ENCODE measurements at places on chromosomes 6 and 20.

DNA sequence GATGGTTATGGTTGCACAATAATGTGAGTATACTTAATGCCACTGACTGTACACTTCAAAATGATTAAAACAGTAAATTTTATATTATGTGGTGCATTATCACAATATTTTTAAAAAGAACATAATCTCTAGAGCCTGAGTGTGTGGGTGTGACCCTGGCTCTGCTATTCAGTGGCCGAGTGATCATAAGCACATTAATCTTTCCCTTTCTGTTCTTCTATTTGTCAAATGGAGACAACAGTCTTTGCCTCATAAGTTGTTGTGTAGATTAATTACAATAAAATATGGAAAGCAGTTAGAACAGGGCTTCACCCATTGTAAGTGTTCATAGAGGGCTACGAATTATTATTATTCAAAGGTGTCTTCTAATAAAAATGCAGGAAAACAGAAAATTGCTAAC, 548.6 kb downstream of the HTR1B start:
- DNase-seq = no peak

GRCh38 chr6:110542311-110543024, 66.1 kb upstream of the SLC22A16 start:
- DNase-seq = peak; percentile 46

DNA sequence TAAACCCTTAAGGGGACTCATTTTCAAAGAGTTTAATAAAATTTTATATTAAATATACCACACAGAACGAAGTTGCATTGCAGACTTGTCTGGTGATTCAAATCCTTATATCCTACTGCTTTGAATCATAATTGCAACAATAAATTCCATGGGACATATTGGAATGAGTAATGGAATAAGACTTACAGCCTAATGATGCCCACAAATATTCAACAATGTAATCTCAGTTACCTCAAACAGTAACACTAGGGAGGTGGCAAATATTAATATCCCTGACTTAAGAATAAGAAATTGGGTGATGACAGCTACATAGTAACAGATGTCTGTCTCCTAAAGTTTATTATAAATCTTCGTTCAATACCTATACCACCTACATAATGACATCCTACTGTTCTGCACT, 52.6 kb downstream of the BMP5 start:
- DNase-seq = peak; percentile 34

GRCh38 chr6:4397307-4397706, 261.9 kb upstream of the ECI2 start:
- DNase-seq = no peak

DNA sequence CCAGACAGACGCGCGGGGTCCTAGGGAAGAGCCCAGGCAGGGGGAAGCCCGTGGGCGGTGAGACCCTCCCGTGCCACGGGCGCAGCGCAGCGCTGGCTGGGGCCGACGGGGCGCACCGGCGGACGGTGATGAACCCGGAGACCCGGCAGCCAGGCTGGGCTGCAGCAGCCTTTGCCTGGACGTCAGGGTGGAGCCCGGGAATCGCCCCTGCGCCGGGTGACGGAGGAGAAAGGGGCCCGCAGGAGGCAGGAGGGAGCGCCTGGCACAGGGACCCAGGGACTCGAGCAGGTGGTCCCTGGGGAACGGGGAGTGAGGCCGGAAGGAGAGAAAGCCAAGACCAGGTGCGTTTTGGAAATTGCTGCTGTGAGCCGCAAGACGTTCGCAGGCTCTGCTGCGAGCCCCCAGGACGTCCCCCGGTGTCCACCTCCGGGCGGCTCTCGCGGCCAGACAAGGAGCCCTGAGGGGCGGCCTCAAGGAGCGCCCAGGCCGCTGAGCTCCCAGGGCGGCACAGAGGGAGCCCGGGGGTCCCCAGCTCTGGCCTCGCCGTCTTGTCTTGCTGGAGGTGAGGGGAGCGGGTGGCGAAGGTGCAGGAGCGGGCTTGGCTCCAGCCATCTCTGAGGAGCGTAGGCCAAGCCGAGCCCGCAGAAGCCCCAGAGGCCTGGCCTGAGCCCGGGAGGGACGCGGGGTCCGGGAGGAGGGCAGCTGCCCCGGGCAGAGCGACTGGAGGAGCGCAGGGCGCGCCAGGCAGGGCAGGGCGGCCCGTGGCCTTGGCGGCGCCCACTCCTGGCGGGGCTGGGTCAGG, 191.2 kb upstream of the PDE10A start:
- no peak for DNase-seq
